ENCODE measurements at places on chromosomes 2 and 18. TPM values are rescaled to one million over a fixed set of nuclear protein-coding genes. Genes with fewer than 3 reads are reported as not detected.

The LIMS4 gene
- total RNA-seq = 4.6 TPM

The ANKRD62 gene
- not detected for total RNA-seq

The PFN4 gene
- total RNA-seq = not detected

The SERPINB3 gene
- total RNA-seq = not detected

The C2orf78 gene
- not detected for total RNA-seq

The FBLN7 gene
- total RNA-seq = 1.7 TPM

The SCN2A gene
- 1.1 TPM for total RNA-seq

DNA sequence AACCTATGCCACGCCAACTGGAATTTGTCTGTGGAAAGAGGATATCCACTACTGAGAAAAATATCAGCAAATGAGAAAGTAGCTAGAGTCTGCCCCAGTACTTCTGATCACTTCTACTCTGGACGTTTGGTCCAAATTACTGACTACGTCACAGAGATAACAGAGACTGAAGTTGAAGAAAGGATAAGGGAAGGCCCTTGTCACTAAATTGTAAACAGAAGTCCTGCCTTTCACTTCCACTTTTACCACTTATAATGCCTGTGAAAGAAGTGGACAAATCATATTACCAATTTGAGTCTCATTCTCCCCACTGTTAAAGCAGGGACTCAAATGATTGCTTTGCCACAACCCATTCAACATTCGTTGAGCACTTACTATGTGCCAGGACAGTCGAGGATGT, 173.9 kb upstream of the ERBB4 start:
- no peak for DNase-seq

DNA sequence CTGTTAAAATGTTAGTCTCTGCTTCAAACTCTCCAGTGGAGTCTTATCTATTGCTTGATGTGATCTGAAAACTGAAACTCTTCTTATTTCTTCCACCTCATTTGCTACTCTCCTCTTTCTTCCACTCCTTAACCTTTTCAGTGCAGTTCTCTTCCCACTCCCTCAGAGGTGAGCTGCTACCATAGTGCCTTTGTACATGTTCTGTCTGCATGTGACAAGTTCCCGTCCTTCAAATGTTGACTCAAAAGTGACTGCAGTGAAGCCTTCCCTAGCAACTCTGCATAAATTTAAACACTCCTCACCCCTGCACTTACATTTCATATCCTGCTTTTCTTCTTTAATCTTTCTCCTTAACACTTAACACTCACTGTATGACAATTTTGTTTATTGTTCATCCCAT, 12.1 kb downstream of the SGO2 start:
- DNase-seq = no peak

DNA sequence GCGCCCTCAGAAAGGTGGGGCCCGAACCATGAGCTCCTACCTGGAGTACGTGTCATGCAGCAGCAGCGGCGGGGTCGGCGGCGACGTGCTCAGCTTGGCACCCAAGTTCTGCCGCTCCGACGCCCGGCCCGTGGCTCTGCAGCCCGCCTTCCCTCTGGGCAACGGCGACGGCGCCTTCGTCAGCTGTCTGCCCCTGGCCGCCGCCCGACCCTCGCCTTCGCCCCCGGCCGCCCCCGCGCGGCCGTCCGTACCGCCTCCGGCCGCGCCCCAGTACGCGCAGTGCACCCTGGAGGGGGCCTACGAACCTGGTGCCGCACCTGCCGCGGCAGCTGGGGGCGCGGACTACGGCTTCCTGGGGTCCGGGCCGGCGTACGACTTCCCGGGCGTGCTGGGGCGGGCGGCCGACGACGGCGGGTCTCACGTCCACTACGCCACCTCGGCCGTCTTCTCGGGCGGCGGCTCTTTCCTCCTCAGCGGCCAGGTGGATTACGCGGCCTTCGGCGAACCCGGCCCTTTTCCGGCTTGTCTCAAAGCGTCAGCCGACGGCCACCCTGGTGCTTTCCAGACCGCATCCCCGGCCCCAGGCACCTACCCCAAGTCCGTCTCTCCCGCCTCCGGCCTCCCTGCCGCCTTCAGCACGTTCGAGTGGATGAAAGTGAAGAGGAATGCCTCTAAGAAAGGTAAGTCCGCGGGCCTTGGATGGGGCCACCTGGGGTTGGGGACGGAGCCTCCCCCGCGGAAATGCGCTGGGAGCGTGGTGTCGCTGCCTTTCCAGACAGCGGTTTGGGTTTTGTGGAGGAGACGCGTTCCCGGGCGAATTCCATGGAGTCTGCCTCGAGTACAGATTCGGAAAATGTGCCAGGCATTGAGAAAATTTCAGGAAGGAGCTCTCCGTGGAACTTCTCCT, 559 bp downstream of the HOXD1 start:
- no peak for DNase-seq

GRCh38 chr2:128237081-128237534, 81.6 kb downstream of the HS6ST1 start:
- no peak for DNase-seq

GRCh38 chr2:215052404-215052803, 86.0 kb downstream of the ABCA12 start:
- DNase-seq = no peak

DNA sequence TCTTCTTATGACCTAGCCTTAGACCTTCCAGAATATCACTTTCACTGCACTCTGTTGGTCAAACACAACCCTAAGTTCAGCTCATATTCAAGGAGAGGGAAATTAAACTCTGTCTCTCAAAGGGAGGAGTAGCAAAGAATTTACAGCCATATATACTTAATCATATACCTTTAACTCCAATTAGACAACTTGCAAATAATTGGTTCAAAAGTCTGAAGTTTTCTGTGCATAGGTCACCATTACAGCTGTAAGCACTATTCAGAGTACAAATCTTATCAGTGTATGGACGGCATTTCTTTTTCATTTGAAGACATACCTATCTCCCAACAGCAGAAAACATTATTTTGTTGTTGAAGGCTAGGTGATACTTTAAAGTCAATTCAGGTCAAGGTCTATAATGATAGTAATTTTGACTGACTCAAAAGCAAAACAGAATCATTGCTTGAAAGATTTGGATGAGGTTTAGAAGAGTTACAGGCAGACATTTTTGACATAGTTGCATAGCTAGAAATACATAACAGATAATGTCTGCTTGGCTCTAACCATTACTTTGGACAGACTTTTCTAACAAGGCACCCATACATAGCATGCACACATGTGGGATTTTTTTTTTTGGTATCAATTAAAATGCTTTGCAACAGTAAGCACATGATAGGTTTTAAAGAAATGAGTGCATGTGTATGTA, 131.5 kb downstream of the CPS1 start:
- no peak for DNase-seq

DNA sequence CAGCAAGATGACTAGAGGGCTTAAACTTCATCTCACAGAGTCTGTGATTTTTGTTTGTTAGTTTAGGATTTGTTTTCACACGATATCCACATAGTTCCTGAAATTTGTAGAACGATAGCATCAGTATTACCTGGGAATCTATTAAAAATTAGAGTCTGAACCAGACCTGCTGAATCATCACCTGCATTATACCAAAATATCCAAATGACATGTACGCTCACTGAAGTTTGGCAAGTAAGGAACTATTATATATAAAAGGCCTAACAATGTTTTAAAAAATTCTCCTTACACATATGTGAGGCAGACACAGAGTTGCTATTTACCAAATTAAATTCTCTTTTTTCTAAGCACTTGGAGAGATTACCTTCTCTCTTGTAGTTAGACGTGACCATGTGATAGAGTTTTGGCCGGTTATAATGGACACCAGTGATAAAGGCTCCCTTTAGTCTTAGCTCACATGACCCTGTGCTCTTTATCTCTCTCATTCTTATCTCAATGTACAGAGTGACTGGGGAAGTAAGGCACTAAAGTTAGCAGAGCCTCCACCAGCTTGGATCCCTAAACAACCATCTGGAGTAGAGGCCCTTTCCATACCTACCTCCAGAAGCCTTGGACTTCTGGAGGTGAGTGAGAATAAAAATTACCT, 363.1 kb downstream of the DSC3 start:
- DNase-seq = no peak

GRCh38 chr2:42581257-42581656, 12.8 kb downstream of the MTA3 start:
- no peak for DNase-seq

DNA sequence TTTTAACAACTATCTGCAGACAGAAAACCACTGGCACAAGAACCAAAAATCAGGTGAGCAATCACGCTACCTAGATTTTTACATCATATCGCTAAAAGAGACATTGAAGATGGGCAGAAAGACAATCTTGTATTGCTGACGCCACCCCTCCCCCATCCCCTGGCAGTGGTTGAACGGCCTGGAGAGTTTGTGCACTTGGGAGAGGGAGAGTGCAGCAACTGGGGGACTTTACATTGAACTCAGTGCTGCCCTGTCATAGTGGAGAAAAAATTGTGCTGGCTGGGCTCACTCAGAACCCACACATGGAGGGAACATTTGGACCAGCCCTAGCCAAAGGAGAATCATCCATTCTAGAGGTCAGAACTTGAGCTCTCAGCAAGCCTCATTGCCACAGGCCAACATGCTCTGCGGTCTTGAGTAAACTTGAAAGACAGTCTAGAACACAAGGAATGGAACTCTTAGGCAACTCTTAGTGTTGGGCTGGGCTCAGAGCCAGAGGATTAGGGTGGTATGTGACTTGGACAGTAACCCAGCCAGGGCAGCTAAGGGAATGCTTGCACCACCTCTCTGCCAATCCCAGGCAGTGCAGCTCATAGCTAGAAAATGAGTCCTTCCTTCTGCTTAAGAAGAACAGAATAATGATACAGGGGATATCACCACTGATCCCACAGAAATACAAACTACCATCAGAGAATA, 220.0 kb upstream of the CYP26B1 start:
- DNase-seq = no peak

GRCh38 chr2:188969651-188970050, 4.5 kb upstream of the COL3A1 start:
- DNase-seq = no peak

DNA sequence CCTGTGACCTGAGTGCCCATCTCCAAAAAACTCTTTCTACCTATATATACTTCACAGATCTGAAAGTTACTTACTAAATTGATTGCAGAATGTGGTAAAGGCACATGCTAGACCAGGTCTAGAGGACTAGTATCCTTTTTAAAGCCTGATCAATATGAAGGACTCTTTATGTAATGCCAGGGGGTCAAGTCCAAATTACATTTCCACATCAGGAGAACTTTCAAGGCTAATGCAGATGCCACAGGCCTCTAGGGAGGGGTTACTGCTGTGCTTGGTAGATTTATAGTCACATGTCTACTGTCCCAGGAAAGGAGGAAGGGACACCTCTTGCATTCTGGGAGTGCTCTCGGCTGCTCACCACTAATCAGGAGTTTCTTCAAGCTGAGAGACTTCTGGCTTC, 118.4 kb upstream of the NOSTRIN start:
- no peak for DNase-seq

DNA sequence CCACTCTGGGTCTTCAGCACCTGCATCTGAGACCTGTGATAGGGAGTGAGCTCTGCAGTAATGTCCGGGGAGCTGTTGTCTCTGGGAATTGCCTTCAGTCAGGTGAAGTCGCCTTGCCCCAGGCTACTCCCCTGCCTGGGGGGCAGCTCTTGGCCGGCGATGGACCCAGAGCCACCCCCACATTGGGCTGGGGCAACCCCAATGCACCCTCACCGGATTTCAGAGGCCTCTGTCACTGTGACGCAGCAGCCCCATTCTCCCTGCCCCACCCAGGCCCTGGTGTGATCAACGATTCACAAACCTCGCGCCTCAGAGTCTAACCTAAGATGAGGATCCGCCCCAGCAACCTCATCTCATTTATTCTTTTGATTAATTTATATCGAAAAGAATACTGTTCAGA, 303.6 kb downstream of the NDUFA10 start:
- peak; percentile 27 for DNase-seq

- no peak for DNase-seq
These were observed 45.7 kb downstream of the RALB start for GRCh38 chr2:120298173-120298835.

GRCh38 chr18:7918701-7919100, 351.6 kb downstream of the PTPRM start:
- DNase-seq = no peak

DNA sequence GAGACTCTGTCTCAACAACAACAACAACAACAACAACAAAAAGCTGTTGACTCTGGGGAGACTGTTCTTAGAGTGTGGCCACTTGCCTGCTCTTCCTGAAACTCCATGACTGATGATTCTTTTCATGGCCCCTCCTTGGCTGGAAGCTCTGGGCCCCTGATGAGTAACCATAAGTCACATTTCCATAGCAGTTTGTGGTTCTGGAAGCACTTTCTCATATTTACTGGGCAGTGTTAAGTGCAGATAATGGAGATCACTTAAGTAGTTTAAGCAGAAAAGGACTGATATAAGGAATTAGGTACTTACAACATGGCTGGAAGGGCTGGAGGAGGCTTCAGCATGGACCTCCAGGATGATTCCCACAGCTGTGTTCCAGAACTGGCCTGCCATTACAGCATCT, 147.3 kb upstream of the DLX2 start:
- DNase-seq = no peak

Data from sigmoid colon (tissue), 7 donors.